Activated CD8-positive, alpha-beta memory T cell treated with anti-CD3 and anti-CD28 coated beads, Interleukin-2, amount 50 U/mL, for 48 hours (primary cell): ENCODE measurements at places on chromosomes 11 and 22.

- DNase-seq, result no peak
These were observed 2.8 kb downstream of the ROBO4 start for GRCh38 chr11:124894606-124895430.

DNA sequence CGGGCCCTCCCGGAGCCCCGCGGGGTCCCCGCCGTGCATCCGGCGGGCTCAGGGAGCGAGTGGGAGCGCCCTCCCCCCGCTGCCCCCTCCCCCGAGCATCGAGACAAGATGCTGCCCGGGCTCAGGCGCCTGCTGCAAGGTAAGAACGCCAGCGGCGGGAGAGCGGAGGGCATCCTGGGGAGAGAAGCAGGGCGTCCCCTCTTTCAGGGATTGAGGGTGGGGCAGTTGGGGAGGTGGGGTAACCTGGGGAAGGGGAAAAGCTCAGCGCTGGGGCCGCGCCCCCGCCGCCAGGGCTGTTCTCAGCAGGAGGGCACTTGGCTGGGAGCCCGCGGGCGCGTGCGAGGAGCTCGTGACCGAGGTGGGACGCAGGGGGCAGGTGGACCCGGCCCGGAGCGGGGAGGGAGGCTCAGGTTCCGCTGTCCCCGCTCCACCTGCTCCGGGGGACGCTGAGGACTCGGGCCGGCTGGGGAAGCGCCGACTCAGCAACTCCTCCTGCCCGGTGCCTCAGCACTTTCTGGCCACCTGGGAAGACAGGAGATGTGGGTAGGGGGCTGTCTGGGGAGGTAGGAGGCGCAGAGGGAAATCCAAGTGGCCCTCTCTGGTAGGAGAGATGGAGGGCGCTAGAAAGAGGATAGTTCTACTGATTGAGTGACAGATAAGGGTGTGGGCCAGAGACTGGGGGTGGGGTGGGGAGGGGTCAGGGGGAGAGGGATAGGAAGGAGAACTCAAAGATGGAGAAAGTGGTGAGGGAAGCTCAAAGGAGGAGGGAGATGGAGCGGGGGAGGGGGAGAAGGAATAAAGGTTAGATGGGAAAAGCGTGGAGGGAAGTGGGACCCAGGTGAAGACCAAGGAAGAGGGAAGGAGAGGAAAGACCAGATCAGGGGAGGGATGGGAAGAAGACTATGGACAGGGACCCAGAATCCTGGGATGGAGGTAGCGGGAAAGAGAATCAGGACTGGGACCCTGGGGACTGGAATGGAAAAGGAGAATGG lies 726 bp downstream of the RTN4RL2 start:
- DNase-seq, result peak; percentile 55

- peak; percentile 73 for DNase-seq
These were observed 103.4 kb downstream of the BRD1 start for GRCh38 chr22:49724030-49724892.

DNA sequence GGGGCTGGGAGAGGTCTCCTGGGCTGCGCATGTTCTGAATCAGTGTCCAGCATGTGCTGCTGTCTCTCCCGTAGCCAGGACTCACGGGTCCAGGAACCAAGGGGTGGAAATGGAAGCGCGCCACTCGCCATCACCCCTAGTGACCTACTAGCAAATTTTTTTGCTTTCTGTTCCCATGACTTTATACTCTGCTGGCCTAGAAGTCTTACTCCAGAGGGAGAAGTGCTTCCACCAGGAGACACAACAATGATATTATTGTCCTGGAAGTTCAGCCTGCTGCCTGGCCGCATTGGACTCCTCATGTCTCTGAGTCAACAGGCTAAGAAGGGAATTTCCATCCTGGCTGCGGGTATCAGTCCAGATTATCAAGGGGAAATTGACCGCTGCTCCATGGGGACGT lies 729.7 kb downstream of the BRD1 start:
- no peak for DNase-seq

DNA sequence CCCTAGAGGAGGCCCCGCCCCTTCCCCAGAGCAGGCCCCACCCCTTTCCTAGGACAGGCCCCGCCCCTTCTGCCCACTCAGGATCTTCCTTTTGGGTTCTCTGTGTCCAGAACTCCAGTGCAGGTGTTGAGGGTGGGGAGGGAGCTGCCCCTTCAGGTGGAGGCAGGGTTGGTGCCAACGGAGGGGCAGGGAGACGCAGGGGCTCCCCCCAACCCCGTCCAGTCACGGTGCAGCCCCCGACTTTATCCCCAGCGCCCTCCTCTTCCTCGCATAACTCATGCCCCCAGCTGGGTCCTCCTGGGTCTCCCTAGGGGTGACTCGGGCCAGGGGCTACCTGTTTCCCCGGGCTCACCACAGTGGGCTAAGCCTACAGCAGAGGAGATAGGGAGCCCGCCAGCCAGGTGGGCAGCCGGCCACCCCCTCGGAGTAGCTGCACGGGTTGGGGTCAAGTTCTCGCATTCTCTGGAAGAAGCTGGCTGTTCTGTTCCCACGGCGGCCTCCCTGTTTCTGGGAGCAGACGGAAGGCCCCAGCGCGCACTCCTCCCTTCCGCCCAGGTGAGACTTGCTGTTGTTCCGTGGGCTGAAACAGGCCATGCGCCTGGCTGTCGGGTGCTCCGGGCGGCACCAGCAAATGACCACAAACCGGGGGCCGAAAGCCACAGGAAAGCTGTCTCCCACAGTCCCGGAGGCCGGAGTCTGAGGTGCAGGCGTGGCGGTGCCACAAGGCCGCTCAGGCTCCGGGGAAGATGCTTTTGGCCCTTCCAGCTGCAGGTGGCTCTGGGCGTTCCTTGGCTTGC lies 38.9 kb downstream of the MUC2 start:
- DNase-seq, result no peak
